GM06990 (cell line): ENCODE measurements at places on chromosomes 1 and 21.

- no peak for DNase-seq
Measured at GRCh38 chr1:24805534-24806301, 60.5 kb downstream of the CLIC4 start.

- no peak for DNase-seq
Measured at GRCh38 chr21:44467859-44468195, 12.5 kb downstream of the LRRC3 start.

- peak; percentile 54 for DNase-seq
Measured at GRCh38 chr1:22131875-22132486, 10.9 kb downstream of the WNT4 start.

DNA sequence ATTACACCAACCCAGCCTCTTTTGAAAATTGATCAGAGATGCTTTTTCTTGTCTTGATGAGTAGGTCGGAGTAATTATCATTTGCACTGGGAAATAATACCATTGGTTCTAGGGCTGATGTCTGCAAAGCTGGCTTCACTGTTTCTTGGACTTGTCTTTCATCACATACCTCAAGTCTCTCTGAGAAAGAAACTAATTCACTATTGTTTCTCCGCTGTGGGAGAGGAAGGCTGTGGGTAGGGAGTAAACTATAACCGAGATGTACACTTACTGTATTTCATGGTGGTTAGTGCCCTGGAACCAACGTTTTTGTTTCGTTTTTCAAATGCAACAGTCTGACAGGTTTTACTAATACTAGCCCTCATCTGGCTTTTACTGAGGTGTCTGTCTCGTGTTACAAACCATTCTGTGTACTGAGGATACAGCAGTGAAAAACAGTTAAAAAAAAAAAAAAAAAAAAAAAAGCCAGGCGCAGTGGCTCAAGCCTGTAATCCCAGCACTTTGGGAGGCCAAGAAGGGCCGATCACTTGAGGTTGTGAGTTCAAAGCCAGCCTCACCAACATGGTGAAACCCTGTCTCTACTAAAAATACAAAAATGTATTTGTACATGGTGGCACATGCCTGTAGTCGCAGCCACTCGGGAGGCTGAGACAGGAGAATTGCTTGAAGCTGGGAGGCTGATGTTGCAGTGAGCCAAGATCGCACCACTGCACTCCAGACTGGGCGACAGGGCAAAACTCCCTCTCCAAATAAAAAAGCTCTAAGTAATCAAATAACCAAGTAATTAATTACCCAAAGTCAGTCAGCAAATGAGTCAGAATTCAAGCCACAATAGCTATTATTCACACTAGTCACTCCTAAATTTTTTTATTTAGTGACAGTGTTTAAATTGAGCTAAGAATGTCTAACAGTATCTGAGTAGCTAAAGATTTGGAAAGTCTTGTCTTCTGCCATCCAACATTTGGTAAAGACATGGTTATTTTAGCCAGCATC is 23.3 kb downstream of the TOMM20 start:
- DNase-seq, result peak; percentile 64

DNA sequence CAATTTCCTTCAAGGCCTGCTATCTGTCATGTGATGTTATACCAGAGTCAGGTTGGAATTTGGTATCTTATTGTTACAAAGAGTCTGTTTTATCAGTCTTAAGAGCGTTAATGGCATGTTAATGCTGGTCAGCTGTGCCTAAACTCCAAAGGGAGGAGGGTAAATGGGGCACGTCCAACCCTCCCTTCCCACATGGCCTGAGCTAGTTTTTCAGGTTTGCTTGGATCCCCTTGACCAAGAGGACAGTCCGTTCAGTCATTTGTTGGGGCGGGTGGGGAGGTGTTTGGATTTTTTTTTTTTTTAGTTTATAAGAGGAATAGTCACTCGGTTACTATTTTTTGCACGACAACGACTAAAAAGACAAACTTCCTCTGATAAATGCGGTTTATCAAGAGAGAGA is 63.8 kb upstream of the LYST start:
- DNase-seq, result no peak

DNA sequence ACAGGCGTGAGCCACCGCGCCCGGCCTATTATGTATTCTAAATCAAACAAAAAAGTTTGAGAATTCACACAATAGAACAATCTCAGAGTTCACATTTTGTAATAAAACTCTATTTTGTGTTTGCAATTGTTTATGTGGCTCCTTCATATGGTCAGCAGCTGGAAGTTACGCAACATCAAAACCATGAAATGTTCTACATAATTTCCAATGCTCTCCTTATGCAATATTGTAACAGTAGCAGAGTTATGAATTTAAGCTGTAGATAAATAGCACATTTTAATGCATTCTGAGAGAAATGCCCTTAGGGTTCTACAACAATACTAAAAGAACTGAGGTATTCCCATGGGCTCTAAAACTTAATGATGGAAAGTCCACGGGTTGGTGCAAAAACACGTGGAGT is 62.3 kb upstream of the COL11A1 start:
- no peak for DNase-seq
